ENCODE measurements at places on chromosomes 11 and 22. TPM values are rescaled to one million over a fixed set of nuclear protein-coding genes. Genes with fewer than 3 reads are reported as not detected.

The TPH1 gene
- total RNA-seq: not detected

The ALDH3B1 gene
- total RNA-seq: 26.4 TPM

The RANBP1 gene
- 302 TPM for total RNA-seq

The SLC29A2 gene
- total RNA-seq: 0.26 TPM

The NAALADL1 gene
- 17.2 TPM for total RNA-seq

The PAMR1 gene
- total RNA-seq: 219 TPM

The LAYN gene
- total RNA-seq: 18.3 TPM

The OR4D5 gene
- total RNA-seq: not detected

The ACRV1 gene
- total RNA-seq: not detected

The PGR gene
- total RNA-seq: 1.9 TPM

The BRMS1 gene
- 30.1 TPM for total RNA-seq

The HOATZ gene
- total RNA-seq: not detected

The MN1 gene
- total RNA-seq: 37.7 TPM

The OR51B4 gene
- total RNA-seq: not detected

The C11orf97 gene
- total RNA-seq: not detected
